ENCODE measurements at places on chromosomes 1 and 21. TPM values are rescaled to one million over a fixed set of nuclear protein-coding genes. Genes with fewer than 3 reads are reported as not detected.

CHRNB2 gene
- 0.05 TPM for total RNA-seq

DMBX1 gene
- total RNA-seq = not detected

TMEM82 gene
- total RNA-seq = not detected

AVPR1B gene
- not detected for total RNA-seq

ETNK2 gene
- total RNA-seq = 3.1 TPM

FCER1A gene
- total RNA-seq = not detected

C8B gene
- not detected for total RNA-seq

SV2A gene
- total RNA-seq = 28.5 TPM

CD1C gene
- not detected for total RNA-seq

ERG gene
- total RNA-seq = not detected

C8A gene
- total RNA-seq = not detected

NUDT4B gene
- not detected for total RNA-seq

Data from HFFc6 (cell line).